ENCODE measurements at places on chromosomes 12 and 14.

GRCh38 chr14:37597538-37597913 is 2.1 kb downstream of the TTC6 start:
- no peak for DNase-seq

DNA sequence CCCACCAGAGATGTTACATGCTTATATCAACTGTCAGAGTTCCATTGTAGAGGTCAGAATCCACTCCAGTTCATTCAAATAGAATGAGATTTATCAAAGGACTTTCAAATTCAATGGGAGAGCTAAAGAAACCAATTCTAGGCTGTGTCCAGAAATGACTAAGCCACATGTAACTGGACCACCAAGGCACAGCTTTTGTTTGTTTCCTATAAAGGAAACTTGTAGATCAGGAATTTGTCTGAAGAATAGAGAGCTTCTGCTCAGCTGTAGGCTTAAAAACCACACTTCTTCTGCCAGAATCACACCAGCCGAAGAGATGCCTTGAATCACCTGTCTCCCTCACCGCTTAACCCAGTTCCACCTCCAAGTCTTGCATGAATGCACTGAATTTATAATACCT is 134.0 kb upstream of the NEDD1 start:
- DNase-seq, result no peak

DNA sequence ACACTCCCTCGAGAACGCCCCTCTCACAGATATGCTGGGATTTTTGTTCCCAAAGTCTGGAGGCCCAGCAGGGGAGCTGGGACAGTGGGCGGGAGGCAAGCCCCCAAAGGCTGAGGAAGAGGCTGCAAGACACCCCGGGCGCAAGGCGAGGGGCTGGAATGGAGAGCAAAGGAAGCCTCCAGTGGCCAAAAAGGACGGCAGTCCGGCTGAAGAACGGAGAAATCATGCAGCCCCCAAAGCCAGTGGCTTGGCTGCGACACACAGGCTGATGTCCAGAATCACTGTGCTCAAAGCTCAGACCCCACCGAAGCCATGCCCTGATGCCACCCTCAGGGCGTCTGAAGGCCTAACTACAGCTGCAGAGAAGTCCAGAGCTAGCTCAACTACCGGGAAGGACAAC is 10.9 kb downstream of the CLBA1 start:
- DNase-seq, result peak; percentile 50

GRCh38 chr14:101687756-101688546 is 73.6 kb upstream of the PPP2R5C start:
- no peak for DNase-seq

GRCh38 chr12:66269757-66270383 is 32.4 kb upstream of the HELB start:
- DNase-seq, result no peak

- DNase-seq, result no peak
Measured at GRCh38 chr14:60164404-60164711, 840 bp downstream of the DHRS7 start.

- DNase-seq, result no peak
Measured at GRCh38 chr12:123815968-123816367, 53.9 kb downstream of the DNAH10 start.

DNA sequence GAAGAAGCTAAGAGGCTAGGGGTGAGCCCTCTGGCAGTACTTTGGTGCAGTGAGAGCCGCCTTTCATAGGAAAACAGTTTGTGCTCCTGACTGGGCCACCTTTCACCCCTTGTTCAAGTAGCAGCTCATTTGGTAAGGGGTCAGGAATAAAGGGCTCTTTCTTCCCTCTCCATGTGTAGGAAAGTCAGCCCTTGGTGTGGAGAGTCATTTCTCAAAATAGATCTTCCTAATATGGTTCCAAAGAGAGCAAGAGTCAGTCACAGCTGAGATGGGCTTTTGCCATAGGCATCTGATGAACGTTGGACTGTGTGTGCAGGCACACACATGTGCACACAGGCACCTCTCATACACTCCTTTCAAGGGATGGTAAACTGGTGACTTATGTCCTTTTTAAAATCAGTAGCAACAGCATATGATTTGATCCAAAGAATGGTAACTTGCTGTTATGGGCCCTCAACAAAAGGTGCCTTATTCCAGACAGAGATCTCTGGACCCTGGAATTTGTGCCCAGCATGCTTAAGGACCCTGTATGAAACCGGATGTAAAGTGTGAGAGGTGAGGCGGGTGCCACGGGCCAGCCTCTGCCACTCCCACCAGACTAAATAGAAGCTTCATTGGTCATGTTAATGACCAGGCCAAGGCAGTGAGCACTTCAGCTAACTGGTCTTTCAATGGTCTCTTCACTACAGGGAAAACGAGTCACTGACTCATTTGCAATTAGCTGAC is 16.7 kb upstream of the RIC8B start:
- no peak for DNase-seq

DNA sequence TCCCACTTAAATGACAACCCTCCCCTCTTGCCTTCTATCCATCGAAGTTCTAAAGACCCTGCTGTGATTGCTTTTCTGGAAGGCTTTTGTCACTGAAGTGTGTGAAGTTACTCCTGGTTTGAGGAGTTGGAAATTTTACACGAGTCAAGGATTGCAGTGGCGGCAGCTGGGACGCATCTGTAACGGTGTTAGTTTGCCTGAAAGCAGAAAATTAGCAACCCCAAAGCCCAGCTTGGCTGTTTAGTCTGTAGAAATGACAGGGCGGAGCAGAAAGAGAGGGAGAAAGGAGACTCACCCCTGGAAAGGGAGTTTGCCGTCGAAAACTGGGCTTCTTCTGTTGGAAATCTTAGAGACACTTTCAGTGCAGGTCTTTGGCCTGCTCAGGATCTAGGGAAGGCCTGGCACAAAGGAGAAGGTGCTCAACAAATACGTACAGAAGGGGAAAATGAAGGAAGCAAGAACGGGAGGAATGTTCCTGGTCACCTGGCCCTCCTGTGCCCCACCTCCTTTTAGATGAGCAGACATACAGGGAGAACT is 931 bp upstream of the MYF5 start:
- no peak for DNase-seq

DNA sequence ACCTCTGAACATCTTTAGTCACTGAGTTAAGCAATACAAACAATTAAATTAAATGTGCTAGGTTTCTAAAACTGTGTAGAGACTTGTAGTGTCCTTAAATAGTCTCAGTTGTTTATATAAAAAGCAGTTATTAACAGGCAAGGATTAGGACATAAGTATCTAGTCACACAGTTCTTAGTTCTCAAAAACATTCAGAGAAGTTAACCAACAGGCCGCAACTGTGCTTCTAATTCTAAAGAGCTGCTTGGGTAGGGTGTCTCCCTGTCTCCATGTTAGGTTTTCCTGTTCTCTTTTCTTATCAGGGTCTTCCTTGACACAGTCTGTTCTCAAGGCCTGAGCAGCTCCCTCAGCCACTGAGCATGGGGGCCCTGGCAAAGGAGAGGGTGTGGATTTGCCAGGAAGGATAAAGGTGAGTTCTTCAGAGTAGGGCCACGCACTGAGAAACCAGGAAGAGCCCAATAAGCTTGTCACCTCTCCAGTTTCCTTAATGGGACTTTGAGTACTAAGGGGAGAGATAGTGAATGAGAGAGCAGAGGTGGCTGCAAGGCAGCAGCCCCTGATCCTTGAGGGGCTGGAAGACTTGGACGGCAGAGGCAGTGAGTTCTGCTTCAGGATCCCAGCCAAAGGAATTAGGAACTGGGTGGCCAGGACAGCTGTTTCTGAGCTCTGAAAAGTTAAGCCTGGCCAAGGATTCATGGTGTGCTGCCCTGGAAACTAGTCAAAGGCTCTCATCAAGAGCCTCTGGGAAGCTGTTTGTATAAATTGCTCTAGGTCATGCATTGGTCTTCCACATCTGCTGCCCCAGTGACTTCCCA is 177.3 kb downstream of the MYRFL start:
- no peak for DNase-seq
